H1 (cell line): ENCODE measurements at places on chromosomes 13 and 19.

DNA sequence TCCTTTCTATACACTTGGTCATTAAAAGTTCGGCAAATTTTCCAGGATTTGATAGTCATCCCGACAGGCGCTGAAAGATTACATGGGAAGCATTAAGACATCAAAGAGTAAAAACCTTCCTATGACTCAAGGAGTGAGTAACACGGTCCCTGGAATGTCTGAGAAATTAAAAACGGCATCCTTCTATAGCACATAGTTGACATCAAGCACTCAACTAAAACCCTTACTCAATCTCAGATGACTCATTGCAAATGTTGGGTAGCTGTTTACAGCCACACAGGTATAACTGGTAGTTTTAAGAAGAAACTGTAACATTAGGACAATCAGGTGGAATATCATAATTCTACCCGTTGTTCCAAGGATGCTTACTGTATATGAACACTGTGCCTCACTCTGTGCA, 6.4 kb upstream of the LGALS13 start:
- no peak for DNase-seq

DNA sequence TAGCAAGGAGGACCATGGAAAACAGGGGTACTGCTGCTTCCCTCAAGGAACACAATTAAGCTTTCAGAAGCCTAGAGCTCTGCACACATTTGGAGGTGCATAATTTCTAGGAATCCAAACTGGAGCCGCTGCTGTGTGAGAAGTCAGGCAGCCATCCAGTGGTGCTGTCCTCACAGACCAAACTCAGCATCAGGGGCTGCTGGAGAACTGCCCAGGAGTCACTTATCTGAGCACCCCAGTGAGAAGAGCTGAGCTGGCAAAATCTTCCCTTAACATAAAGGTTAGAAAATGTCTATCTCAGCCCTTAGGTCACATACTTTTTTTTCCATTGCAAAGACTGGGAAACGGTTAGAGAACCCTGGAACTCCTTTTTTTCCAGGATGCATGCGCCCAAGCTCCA, 72.8 kb downstream of the ATP7B start:
- no peak for DNase-seq

- DNase-seq, result no peak
Measured at GRCh38 chr13:43911278-43911677, 31.6 kb downstream of the LACC1 start.

GRCh38 chr19:13588957-13589833, 82.9 kb upstream of the CACNA1A start:
- peak; percentile 36 for DNase-seq

- no peak for DNase-seq
Measured at GRCh38 chr13:61149331-61149730, 266.3 kb downstream of the PCDH20 start.

- peak; percentile 82 for DNase-seq
Measured at GRCh38 chr19:50008532-50008931, 16.6 kb downstream of the VRK3 start.

DNA sequence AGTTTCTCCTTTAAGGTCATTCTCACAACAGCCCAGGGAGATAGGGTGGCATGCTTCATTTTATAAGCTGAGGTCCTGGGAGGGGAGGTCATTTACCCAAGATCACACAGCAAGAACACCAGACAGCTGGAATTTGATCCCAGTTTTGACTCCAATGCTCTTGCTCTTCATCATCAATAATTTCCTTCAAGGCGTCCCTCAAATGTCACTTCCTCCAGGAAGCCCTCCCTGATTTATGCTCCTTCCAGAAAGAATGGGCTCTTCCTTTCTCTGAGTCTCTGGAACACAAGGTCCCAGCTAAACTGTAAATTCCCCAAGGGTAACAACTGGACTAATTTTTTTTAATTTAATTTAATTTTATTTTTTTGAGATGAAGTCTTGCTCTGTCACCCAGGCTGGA, 4.7 kb upstream of the DHX34 start:
- DNase-seq, result no peak

- no peak for DNase-seq
Measured at GRCh38 chr19:5289060-5289990, 51.3 kb downstream of the PTPRS start.
